MV-4-11 (cell line): ENCODE measurements at places on chromosomes 7 and 10.

GRCh38 chr7:132546366-132547127 lies 29.7 kb downstream of the PLXNA4 start:
- no peak for DNase-seq

DNA sequence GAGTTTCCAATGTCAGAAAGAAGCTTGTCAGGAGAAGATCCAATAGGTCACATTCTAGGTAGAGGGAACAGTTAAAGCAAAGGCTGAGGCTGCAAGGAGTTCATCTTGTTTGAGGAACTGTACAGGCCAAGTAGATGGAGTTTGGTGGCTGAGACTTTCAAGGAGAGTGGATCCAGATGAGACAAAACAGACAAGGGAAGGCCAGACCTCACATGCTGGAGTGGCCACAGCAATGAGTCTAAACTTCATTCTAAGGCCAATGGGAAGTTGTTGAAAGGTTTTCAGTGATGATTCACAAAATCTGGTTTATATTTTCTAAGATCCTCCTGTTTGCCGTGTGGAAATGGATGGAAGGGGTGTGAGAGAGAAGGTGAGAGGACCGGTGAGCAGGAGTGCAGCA lies 40.0 kb downstream of the EPDR1 start:
- DNase-seq, result no peak

DNA sequence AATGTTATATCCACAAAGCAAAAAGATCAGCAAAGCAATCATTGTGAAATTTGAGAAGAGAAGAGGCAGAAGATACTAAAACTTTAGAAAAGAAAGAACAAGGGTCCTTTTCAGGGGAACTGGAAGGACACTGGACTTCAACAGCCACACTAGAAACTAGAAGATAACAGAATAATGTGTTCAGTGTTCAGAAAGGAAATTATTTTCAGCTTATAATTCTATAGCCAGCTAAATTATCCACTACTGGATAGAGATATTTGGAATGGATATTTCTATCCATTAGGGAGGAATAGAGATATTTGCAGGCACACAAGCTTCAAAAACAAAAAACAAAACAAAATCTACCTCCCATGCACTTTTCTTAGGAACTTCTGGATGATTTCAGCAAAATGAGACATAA lies 12.8 kb downstream of the ANXA11 start:
- no peak for DNase-seq

DNA sequence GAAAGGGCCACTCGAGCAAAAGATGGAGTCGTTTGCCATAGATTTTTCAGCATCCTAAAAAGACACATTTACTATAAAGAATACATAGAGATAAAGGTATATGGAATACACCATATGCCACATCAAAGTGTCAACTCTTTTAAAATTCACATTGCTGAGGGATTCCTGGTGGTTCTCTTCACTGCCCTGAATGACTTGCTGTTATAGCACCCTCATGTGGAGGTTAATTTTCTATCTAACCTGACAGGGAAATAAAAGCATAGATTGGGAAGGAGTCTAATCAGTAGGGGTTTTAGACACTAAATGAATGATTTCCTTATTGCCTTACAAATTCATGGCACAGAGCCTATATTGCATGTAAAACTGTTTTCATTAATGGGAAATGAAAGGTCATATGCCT lies 25.9 kb downstream of the DNAH11 start:
- DNase-seq, result peak; percentile 19

DNA sequence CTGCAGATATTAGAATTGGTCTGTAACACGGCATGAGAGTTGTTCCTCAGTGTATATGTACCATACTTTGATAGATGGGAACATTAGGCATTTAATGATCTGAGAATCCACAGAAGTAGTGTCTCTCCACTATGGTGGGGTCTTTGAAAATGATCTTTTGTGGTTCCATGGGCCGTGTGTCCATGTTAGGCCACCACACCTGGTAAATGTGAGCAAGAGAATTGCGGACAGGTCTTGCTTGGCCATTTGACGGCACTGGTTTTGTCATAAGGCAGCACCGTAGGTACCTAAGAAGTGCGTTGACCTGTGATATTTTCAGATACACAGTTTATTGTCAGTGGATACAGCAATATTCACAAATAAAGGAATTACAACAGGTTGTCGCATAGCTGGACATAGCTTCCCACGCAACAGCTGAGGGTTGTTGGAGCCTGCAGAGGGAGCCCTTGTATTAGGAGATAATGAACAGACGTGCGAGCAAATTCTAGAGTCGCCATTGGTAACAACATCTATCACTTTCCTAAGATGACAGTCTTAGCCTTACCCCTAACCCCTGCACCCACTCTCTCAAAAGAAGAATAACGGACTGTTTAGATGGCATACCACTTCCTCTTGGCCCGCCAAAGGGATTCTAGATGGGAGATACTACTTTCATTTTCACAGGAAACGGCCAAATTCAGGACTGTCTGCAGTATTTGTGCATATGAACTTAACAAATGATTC lies 111.4 kb downstream of the COL28A1 start:
- DNase-seq, result peak; percentile 92

- no peak for DNase-seq
Measured at GRCh38 chr7:74181821-74182220, 7.7 kb downstream of the EIF4H start.

GRCh38 chr10:22158426-22158825 lies 59.4 kb downstream of the EBLN1 start:
- DNase-seq, result no peak

GRCh38 chr7:12357508-12357907 lies 46.2 kb downstream of the VWDE start:
- no peak for DNase-seq

DNA sequence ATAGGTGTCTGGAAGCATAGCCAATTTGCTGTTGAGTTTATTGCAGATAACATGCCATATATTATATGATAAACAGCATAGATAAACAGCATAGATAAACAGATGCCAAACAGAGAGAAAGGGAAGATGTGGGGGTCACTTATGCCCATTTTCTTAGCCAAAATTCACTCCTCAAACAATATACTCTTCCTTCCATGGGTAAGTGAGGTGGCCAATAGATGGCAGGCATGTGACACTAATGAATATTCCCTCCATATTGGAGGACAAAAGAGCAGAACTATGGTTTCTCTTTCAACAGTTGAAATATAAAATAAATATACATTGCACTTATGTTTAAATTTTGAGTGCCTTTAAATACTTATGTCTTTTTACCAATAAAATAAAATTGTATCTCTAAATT lies 1212.8 kb downstream of the REEP3 start:
- DNase-seq, result peak; percentile 66

DNA sequence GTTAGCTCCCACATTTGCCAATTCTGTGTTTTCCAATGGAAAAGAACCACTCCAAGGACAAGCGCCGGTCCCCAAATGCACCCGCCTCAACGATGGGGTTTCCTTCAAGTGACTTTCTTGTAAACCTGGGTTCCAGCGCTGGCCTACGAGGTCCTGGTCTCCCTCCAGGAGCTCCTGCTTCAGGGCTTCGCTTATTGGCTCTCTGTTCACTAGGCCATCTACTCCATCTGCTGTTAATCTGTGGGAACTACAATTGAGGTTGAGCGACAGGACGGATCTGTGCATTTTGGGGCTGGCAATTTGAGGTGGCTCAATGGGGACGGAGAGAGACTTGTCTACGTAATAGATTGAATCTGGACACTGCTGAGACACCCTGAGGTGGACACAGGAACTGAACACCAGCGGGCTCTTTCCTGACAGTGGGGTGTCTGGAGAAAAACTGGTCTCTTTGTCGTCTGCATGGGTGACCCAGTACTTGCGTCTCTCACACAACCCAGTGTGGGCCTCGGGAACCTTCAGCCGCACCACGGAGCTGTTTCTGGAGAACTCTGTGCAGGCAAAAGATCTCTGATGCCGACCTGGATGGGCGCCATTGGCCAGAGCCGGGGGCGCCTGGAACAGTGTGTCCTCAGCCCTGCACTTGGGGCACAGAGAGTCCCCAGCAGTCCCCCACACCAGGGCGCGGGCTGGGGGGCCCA lies 115.9 kb upstream of the ADAM12 start:
- DNase-seq, result peak; percentile 5

- no peak for DNase-seq
Measured at GRCh38 chr7:82722946-82723345, 279.4 kb upstream of the CACNA2D1 start.

GRCh38 chr10:62305813-62306212 lies 37.2 kb upstream of the RTKN2 start:
- no peak for DNase-seq

- no peak for DNase-seq
Measured at GRCh38 chr10:129958629-129959543, 5.2 kb downstream of the EBF3 start.

DNA sequence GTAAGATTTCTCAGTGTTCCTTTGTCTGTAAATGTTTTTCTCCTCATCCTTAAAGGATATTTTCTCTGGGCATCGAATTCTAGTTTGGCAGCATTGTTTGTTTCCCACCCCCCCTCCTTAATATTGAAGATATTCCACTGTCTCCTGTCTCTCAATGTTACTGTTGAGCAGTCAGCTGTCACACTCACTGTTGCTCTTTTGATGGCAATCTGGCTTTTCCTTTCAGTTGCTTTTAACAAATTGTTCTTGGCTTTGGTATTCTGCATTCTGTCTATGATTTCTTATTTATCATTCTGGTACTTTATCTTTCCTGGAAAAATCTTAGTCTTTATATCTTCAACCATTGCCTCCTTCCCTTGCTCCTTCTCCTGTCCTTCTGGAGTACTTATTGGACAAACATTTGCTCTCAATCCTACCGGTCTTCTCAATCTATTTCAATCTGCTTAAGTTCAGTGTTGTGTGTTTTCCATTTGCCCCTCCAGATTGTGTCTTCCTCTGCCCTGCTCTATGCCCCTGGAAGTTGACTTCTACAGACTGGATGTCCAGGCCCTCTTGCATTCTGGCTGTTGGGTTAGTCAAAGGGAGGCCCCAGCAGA lies 9.3 kb upstream of the GTPBP4 start:
- no peak for DNase-seq
